Activated CD4-positive, alpha-beta T cell treated with anti-CD3 and anti-CD28 coated beads for 36 hours (primary cell): ENCODE measurements at places on chromosomes 2 and 18. TPM values are rescaled to one million over a fixed set of nuclear protein-coding genes. Genes with fewer than 3 reads are reported as not detected.
A peak's percentile ranks its signal among the peaks of the same experiment; 100 is the strongest.

Gene DYTN
- total RNA-seq, result not detected

Gene KCNG2
- total RNA-seq, result not detected

Gene APOB
- not detected for total RNA-seq

Gene MC2R
- total RNA-seq, result not detected

Gene ZDBF2
- total RNA-seq, result 13.4 TPM

GRCh38 chr2:223147431-223147830 lies 95.4 kb downstream of the KCNE4 start:
- DNase-seq, result no peak

DNA sequence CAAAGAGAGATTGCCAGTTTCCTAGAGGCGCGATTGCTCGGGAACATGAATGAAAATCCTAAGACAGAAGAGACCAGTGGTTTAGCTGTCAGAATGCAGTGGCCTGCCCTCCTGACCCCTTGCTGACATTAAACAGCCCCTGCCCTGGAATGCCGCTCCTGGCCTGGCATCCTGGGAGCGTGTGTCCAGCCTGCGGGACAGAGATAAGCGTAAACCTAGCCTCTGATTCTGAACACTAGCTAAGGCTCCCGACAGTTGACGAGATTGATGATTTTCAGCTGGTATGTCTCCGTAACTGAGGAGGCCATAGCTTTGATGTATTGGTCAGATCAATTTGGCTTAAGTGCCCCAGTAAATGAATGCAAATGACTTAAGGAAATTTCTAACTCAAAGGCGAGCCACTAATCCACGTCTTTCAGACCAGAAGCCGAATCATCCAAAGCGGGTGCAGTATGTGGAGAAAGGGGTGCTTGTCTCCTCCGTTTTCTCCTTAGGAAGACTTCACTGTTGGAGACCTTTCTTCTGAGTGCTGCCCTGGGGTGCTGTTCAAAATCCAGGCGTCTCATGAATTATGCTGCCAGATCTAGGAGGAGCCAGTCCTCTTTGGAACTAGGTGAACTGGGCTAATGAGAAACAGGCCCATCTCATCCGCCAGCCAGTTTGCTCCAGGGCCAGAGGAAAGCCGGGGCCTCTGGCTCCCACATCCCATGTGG lies 142.5 kb upstream of the L3MBTL4 start:
- no peak for DNase-seq

- no peak for DNase-seq
Measured at GRCh38 chr2:232925821-232926156, 55.7 kb downstream of the SNORC start.

GRCh38 chr2:111121828-111122630 lies 1.3 kb downstream of the BCL2L11 start:
- DNase-seq, result peak; percentile 87

DNA sequence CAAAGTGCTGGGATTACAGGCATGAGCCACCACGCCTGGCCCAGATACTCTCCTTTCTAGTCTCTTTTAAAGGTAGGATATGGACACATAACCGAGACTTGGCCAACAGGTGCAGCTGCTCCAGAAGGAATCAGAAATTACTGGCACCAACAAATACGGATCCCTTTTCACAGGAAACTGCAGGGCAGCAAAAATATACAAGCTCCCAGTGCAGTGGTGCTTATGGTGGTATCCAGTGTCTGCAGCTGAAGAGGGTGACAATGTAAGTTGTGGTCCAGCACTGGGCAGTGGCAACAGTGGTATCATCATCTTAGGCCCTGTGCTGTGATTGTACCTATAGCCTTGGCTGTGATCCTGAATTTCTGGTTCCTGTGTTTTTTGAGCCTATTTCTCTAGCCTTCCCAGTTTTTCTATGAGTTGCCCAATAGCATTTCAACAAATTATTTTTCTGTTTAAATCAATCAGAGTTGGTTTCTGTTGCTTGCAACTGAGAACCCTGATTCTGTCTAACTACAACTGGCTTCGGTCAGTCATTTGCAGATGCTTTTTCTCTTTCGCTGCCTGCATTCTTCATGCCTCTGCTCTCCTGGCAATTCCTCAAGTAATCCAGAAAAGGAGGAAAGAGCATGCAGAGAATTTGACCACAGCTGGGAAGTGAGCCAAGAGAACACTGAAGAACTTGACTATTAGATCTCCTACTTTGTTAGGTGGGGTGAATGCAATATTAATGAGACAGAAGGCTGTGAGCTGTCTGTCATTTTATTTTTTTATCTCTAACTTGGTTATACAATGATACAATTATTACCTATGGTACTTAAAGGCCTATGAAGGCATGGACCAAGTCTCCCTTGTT lies 30.8 kb upstream of the EML4 start:
- DNase-seq, result no peak

- no peak for DNase-seq
Measured at GRCh38 chr18:27713037-27713737, 463.7 kb downstream of the CDH2 start.

DNA sequence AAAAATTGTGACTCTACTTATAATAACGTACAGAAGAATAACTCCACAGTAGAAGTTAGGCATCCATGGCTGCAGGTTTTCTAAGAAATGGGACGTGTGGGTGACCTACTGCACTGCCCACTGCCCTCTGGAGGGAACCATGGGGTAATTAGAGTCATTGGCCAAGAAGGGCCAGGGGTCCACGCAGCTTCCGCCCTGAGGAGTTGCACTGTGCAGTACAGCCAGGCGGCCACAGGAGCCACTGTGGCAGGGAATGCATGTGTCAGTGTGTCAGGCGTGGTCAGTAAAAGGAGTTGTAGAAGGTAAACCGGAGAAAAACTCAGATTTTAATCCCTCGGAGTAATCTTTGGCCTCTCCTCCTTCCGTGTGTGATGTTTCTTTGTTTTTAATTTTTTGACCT lies 24.8 kb downstream of the NCK2 start:
- peak; percentile 48 for DNase-seq

DNA sequence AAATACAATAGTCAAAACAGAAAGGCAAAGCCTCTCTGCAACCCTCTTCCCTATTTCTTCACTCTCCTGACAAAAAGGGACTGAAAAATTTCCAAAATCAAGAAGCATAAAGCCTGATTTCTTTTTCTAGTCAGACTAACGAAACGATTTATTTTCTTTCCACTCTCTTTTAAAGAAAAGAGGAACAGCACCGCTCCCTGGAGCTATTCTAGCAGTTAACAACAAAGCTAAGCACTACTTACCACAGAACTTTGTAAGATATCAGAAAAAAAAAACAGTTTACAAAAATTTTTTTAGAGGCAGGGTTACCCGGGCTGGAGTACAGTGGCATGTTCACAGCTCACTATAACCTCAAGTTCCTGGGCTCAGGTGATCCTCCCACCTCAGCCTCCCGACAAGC lies 14.4 kb upstream of the FHL2 start:
- no peak for DNase-seq

DNA sequence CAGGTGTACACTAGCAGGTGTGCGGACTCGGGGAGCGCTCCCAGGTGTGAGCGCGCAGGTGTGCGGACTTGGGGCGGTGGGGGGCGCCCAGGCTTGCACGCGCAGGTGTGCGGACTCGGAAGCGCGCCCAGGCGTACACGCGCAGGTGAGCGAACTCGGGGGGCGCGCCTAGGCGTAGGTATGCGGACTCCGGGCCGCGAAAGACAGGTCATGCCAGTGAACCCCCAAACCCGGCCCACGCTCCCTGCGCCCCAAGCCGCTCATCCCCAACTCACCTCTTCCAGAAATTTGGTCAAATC lies 342 bp downstream of the CYB5A start:
- DNase-seq, result no peak

DNA sequence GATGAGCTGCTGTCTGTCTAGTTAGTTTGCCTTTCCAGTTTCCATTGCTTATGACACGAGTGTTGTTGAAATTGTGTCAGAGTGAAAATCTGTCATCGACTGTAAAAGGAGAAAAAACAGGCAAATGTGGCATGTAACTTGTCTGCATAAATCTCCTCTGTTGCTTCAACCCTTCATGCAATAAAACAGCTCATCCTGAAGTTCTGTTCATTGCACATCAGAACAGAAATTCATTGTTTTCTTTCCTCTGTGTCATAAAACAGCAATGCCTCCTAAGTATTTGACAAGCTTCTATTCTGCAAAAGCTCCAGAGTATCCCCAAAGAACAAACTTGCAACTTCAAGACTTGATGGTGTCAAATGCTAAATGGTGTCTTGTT lies 432.1 kb downstream of the MEIS1 start:
- DNase-seq, result no peak

- DNase-seq, result no peak
Measured at GRCh38 chr2:186734957-186735734, 41.3 kb downstream of the FAM171B start.

GRCh38 chr2:82823892-82824291 lies 1635.2 kb downstream of the SUCLG1 start:
- no peak for DNase-seq

DNA sequence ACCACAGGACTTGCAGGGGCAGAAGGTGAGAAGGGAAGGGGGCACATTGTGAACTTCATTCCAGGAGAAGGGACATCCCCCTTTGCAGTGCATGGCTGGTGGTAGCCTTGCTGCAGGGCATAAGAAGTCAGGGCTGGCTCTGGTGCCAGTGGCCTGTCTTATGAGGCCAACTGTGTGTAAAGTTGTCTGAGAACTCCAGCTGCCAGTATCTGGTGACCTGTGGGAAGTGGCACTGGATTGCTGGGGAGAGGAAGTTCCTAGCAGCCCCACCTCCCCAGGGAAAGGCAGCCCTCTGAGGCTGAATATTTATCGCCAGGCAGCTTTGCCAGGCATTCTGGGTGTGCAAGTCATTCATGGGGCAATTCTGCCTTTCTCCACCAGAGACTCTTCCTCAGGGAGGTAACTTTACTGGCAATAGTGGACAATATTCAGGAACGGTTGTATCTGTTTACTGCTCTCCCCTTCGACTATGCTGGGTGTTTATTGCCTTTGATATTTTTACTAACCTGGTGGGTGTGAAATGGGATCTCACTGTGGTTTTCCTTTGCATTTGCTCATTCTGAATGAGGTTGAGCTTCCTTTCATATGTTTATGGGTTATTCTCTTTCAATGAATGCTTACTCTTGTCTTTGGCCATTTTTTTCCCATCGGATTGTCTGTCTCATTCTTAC lies 12.3 kb downstream of the TRPM8 start:
- no peak for DNase-seq
